A673 (cell line): ENCODE measurements at places on chromosomes 1 and 21. TPM values are rescaled to one million over a fixed set of nuclear protein-coding genes. Genes with fewer than 3 reads are reported as not detected.

GRCh38 chr1:117796226-117796625 is 133.2 kb downstream of the GDAP2 start:
- no peak for DNase-seq

The SYT2 gene
- total RNA-seq: 0.69 and 0.92 TPM in 2 replicates

DNA sequence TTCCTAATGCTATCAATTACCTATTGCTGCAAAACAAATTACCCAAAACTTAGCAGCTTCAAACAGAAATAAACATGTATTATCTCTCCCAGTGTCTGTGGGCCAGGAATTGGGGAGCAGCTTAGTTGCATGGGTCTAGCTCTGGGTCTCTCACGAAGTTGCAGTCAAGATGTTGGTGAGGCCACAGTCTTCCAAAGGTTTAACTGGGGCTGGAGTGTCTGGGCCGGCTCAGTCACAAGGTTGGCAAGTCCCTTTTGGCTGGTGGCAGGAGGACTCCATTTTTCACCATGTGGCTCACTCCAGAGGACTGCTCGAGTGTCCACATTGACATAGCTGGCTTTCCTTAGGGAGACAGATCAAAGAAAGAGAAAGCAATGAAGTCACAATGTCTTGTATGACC is 5.0 kb upstream of the LRP8 start:
- DNase-seq: no peak

DNA sequence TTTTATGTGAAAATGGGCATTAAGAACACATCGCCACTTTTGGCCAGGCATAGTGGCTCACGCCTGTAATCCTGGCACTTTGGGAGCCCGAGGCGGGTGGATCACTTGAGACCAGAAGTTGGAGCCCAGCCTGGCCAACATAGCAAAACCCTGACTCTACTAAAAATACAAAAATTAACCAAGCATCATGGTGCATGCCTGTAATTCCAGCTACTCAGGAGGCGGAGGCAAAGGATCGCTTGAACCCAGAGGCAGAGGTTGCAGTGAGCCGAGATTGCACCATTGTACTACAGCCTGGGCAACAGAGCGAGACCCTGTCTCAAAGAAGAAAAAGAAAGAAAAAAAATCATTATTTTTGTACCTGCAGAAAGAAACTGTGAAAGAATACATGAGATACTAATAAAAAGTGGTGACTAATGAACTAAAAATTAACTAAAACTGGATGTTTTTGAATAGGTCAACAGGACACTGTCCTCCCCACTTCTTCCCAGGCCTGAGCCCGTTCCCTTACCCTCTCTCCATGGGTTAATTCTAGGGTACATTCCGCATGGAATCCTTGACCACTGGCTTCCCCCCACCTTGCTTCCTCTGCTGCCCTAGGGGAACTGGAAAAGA is 8.3 kb upstream of the TINAGL1 start:
- DNase-seq: no peak

DNA sequence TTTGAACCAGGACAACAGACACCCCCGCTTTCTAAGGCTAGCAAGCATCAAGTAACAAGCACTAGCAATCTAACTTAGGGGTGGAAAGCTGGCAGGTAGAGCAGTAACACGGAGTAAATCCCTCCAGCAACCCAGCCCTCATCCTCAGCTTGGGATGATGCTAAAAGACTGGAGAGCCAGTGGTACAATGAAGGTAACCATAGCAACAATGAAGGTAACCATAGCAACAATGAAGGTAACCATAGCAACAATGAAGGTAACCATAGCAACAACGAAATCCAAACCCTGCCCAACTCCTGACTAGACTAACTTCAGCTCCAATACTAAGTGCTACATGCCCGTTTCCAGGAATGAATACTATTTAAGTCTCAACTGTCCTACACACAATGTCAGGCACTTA is 22.2 kb upstream of the EIF4G3 start:
- no peak for DNase-seq

- no peak for DNase-seq
These were observed 827.6 kb upstream of the B3GALT2 start for GRCh38 chr1:194014014-194014413.

The SZT2 gene
- 27.9 and 34.6 TPM in 2 replicates for total RNA-seq

GRCh38 chr1:19955534-19956170 is 23.8 kb downstream of the PLA2G2A start:
- DNase-seq: no peak

The METTL18 gene
- 5.4 and 6.3 TPM in 2 replicates for total RNA-seq
